ENCODE measurements at places on chromosomes 2 and 18.
A peak's percentile ranks its signal among the peaks of the same experiment; 100 is the strongest.

DNA sequence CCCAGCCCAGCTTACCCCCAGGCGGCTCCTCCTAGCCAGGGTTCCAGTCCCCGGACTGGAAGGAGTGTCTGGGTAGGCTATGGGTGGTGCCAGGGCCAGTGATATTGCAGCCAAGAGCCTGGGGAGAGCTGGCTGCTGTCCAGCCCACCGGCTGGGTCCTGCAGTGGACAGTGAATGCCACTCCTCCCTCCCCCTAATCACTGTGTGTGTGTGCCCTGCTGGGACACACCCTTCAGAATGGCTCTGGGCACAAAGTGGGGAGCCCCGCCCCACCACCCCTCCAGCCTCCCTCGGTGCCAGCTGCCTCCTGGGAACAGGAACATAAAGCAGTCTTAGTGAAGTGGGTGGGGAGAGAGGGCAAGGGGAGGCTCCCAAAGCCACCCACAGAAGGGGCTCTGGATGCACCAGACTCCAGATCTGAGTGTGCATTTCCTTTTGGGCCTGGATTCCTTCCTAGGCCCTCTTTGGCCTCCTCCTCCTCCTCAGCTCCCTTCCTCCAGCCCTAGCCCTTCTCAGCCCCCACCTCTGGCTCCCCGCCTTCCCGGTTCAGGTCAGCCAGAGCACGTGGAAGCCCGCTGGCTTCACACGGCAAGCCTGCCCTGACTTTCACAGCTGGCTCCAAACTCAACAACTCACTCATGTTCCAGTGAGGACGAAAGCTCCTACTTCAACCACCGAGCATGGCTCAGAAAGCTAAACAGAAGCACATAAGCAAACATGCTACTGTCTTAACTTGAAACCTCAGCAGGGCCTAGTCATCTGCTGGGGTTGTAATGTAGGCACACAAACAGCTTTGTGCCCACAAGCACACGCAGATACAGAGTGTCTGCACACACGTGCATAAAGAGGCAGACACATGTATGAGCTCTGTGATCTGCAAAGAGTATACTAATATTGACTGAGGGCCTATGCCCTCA is 209.2 kb upstream of the SMAD2 start:
- no peak for DNase-seq

GRCh38 chr18:48543228-48543627 is 4.4 kb downstream of the CTIF start:
- DNase-seq: no peak

GRCh38 chr18:70523035-70523791 is 234.4 kb downstream of the SOCS6 start:
- no peak for DNase-seq

- no peak for DNase-seq
These were observed 102.0 kb upstream of the PIEZO2 start for GRCh38 chr18:11251229-11251890.

DNA sequence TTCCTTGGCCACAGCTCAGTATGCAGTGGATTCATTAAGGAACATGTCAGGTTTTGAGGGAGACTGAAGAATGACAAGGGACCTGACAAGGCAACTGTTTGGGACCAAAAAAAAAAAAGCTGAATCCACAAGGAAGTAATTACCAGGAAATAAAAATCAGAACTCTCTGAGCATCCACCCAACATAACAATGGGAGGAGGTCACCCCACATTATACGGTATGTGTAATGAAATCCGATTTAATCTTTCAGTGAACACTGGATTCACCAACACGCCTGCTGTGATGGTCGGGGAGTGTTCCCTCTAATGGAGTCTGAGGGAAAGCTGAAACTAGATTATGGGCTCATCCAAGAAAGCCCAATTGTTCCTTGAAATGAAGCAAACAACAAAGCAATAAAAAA is 329.3 kb downstream of the ETAA1 start:
- DNase-seq: no peak

GRCh38 chr2:52510432-52510831 is 1257.2 kb upstream of the CHAC2 start:
- no peak for DNase-seq

DNA sequence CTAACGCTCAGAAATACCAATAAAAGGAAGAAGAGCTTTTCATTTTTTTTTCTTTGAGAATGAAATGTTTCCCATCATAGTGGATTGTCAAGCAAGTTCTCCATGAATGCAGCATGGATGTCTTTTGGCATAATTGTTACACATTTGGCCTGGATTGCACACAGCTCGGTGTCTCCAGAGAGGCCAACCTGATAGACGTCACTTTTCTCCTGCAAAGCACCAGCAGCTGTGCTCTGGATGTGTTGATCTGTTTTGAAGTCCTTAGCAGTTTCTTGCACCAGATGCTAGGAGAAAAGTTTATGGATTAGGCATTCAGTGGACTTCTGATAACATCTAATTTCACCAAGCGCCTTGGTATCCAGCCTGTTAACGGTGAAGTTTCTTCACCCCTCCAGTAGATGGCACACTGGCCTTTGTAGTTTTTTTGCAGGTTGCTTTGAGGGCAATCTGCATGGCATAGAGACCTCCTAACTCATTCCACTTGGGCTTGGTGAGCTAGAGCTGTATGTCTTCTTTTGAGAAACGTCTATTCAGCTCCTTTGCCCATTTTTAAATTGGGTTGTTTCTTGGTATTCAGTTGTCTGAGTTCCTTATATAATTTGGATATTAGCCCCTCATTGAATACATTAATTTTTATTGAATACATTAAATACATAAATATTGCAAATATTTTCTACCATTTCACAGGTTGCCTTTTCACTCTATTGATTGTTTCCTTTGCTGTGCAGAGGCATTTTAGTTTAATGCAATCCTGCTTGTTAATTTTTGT is 59.7 kb downstream of the PTH2R start:
- DNase-seq: peak; percentile 1

GRCh38 chr2:145203891-145204290 is 684.0 kb upstream of the ZEB2 start:
- no peak for DNase-seq

- peak; percentile 76 for DNase-seq
These were observed 13.7 kb upstream of the TET3 start for GRCh38 chr2:73970850-73971471.

DNA sequence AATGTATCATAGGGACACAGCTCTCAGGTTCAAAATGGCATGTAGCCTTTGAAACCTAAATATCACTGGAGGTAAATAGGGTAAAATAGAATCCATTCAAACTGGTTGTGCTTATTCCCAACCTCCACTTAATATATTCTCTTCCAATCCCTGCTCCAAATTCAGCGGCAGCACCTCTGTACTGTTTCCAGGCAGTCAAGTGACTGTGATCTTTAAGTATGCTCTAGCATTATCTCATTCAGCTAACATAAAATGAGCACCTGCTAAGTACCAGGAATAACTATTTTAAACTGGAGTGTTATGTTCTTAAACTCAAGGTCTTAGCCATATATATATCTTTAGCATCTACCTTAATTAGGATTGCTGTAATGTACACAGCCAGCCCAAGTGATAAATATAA is 269.2 kb upstream of the SESTD1 start:
- DNase-seq: no peak

DNA sequence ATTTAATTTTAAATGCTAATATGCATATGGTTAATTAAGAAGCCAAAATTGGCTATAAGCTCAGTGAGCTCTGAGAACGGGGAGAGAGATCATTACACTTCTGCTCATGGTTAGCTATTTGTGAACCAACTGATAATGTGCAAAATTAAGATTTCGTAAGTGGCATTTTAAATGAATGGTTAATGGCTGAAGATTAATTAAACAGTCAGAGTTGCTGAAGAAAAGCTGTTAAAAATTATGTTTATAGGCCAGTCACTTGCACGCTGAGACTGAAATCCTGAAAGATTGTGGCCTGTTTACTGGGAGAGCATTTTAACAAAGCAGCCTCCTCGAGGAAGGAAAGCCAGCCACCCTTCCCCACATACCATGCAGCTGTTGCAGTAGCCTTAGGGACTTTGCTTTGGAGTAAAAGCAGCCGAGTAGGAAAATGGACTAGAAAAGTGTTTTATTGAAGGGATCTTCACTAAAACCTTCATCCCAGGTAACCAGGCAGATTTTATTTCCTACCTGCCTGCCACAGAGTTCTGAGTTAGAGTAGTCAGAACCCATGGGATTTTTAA is 218.8 kb upstream of the NRP2 start:
- no peak for DNase-seq

- DNase-seq: no peak
These were observed 46.2 kb downstream of the INHBB start for GRCh38 chr2:120391911-120392665.

DNA sequence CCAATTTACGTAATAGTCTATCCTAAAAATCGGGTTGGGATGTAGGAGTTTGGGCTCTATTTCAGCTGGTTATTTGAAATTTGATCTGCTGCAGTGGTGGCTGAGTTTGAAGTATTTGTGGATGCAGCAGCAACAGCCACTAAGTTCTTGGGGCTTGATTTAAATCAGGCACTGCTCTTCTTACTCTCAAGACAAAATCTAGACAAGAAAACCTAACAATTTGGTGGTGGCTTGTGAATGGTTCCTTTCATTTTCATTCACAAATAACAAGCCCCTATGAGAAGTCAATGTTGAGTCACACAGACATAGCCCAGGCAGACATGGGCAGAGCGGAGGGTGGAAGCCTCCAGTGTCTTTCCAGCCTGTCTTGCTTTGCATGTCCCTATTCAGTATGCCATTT is 199.3 kb downstream of the LTBP1 start:
- no peak for DNase-seq

DNA sequence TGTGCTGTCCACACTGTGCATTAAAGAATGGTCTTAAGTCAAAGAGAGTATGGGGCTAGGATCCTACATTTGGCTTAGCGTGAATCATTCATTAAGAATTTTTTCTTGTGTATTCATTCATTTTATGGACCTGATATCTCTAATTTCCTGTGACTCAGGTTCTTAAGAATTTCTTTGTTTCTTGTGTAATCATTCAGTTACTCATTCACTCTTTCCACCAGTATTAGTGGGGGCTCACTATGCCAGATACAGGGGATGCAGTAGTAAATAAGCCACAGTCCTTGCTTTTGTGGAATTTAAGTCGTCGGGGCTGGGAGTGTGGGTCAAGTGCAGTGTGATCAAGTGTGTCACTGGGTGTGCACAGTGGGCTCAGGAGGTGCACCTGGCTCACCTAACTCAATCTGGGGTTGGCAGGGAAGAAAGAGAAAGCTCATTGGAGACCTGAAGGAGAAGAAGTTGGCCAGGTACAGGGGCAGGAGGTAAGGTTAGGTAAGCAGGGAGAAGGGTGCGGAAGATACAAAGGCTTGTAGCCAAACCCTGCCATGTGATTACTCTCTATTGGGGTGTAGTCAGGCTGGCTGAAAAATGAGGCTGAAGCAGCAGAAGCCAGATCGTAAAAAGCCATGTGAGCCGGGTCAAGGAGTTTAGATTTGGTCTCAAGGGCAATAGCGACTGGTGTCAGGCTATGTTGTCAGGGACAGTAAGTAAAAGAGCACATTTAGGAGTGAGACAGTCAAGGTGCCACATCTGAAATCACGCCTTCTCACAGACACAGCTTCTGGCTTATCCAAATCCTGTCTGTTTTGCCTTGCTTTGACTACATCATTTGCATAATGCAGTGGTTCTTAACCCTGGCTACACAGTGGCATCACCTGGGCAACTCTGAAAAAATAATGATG is 67.2 kb downstream of the KCTD1 start:
- DNase-seq: no peak

- DNase-seq: no peak
These were observed 50.3 kb downstream of the ITGB1BP1 start for GRCh38 chr2:9373047-9373446.

GRCh38 chr2:102025016-102025501 is 33.3 kb downstream of the IL1R2 start:
- DNase-seq: no peak

GRCh38 chr2:241764275-241765241 is 12.1 kb upstream of the GAL3ST2 start:
- DNase-seq: no peak

DNA sequence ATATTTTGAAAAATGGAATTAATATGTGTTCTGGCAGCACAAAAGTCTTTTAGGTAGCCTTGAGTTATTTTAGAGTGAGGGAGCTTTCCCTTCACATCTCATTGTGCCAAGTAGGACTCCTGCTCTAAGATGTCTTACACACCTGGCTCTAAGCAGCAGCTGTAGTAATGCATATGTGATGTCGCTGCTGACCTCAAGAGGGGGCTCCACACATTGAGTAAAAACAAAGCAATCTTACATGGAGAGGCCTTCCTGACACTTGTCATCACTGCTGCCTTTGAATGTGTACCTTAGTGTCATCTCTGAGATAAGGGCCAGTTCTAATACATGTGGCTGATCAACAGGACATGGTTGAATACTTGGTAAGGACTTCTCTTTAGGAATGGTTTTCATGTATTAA is 75.8 kb downstream of the ACTR3 start:
- DNase-seq: peak; percentile 32

GRCh38 chr2:118091631-118092030 is 3.4 kb downstream of the INSIG2 start:
- no peak for DNase-seq

- DNase-seq: no peak
These were observed 976.8 kb upstream of the ACVR2A start for GRCh38 chr2:146868051-146868450.

GRCh38 chr18:79026491-79026890 is 42.7 kb upstream of the ATP9B start:
- DNase-seq: no peak

DNA sequence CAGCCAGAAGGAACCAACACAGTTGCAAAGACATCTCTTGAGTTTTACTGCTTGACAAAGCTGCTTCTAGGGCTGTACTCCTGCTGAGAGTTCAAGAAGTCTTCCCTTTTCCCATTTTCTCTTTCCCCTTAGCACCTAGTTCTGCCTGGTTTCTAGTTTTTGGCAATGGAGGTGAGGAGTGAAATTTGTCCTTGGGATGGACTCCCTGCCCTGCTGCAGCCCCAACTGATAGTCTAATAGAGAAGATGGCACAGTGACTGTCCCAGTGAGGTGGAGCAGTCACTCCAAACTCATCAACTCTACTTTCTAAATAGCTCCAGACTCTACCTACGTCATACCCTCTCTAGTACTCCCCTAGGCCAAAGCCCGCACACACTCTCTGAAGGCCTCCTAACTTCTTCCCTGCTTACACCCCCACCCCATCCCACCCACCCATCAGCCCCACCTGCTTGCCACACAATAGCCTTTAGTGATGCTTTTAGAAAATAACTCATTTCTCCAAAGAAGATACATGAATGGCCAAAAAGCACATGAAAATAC is 164.4 kb downstream of the DDX1 start:
- no peak for DNase-seq

Measured in CD4-positive, alpha-beta T cell treated with Interleukin-21 for 1 hour (primary cell).